Liver (tissue), 10 donors: ENCODE measurements at places on chromosomes 6 and 20.

DNA sequence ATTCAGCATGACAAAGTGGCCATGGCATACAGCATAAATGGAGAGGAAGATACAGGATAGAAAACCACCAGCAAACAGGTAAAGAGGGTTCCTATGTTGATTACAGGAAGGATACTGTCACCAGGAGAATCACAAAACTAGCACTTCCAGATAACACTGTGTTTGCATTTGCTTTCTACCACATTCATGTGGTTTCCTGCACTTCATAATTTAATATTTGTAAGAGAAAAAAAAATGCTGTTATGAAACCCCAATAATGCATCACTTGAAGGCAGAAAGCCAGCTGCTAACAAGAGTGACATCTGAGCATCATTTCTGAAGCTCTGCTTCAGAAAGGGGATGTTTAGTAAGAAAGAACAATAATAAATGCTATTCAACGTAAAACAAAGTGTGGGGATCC is 106.6 kb downstream of the ATXN1 start:
- peaks cover 8% of the 10 kb centered on the region for H3K36me3 ChIP-seq
- no peak for DNase-seq
- H3K27me3 ChIP-seq, result no peaks in the 10 kb centered on the region
- H3K4me1 ChIP-seq, result no peaks in the 10 kb centered on the region
- H3K27ac ChIP-seq, result no peak overlapping the region

- DNase-seq, result no peak
- no peaks in the 10 kb centered on the region for H3K27me3 ChIP-seq
- H3K36me3 ChIP-seq, result no peaks in the 10 kb centered on the region
- peak overlapping the region; percentile 16 for H3K27ac ChIP-seq
Observed at GRCh38 chr6:7134999-7135745, 27.4 kb downstream of the RREB1 start.

- H3K36me3 ChIP-seq, result peaks cover 6% of the 10 kb centered on the region
- H3K4me3 ChIP-seq, result no peak overlapping the region
- DNase-seq, result no peak
- H3K27ac ChIP-seq, result no peak overlapping the region
- H3K4me1 ChIP-seq, result peaks cover 17% of the 10 kb centered on the region
- no peaks in the 10 kb centered on the region for H3K27me3 ChIP-seq
Observed at GRCh38 chr6:167925026-167925425, 72.4 kb upstream of the KIF25 start.

- DNase-seq, result no peak
- no peaks in the 10 kb centered on the region for H3K4me1 ChIP-seq
- no peak overlapping the region for H3K4me3 ChIP-seq
- no peak overlapping the region for H3K27ac ChIP-seq
Observed at GRCh38 chr6:130694606-130695005, 132.6 kb upstream of the SMLR1 start.

- H3K27me3 ChIP-seq, result no peaks in the 10 kb centered on the region
- H3K27ac ChIP-seq, result no peak overlapping the region
- no peak overlapping the region for H3K4me3 ChIP-seq
- H3K4me1 ChIP-seq, result peaks cover 4% of the 10 kb centered on the region
- no peak for DNase-seq
Observed at GRCh38 chr6:163941624-163941976, 527.1 kb downstream of the QKI start.

DNA sequence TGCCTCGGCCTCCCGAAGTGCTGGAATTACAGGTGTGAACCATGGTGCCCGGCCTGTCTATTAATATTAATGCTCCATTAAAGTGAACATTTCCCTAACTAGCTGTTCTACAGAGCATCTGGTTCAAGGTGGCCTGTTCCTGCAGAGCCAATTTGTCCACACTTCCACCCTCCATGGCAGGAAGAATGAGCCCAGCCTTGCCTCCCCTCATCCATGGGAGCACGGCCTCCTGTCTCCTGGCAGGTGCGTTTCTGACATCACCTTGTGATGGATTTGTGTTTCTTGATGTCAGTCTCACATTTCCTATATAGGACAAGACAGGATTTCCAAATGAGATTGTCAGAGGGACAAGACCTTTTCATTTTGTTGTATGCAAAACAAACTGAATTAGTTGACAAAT is 105.7 kb upstream of the FRMD1 start:
- no peaks in the 10 kb centered on the region for H3K27me3 ChIP-seq
- DNase-seq, result no peak
- no peaks in the 10 kb centered on the region for H3K4me1 ChIP-seq

DNA sequence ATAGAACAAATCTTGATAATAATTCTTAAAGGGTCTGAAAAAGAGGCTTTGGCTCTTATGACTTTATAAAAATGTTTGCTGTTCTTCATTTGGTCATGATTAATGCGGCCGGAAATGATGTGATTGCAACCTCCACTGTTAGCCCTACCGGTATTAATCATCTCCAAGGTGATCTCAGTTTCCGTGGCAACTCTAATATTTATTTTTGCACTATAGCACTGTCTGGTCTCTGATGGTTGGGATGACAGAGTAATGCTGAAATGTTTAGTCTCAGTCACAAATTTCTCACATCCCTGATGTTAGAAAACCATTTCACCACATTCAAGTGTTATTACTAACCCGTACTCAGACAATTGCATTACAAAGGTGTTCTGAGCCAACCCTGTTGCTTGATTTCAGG is 87.4 kb downstream of the TMEM200A start:
- no peak overlapping the region for H3K27ac ChIP-seq
- no peak for DNase-seq
- no peaks in the 10 kb centered on the region for H3K27me3 ChIP-seq
- no peak overlapping the region for H3K4me3 ChIP-seq
- H3K4me1 ChIP-seq, result no peaks in the 10 kb centered on the region

- no peak overlapping the region for H3K4me3 ChIP-seq
- DNase-seq, result no peak
Observed at GRCh38 chr6:90859612-90860011, 272.7 kb upstream of the MAP3K7 start.

DNA sequence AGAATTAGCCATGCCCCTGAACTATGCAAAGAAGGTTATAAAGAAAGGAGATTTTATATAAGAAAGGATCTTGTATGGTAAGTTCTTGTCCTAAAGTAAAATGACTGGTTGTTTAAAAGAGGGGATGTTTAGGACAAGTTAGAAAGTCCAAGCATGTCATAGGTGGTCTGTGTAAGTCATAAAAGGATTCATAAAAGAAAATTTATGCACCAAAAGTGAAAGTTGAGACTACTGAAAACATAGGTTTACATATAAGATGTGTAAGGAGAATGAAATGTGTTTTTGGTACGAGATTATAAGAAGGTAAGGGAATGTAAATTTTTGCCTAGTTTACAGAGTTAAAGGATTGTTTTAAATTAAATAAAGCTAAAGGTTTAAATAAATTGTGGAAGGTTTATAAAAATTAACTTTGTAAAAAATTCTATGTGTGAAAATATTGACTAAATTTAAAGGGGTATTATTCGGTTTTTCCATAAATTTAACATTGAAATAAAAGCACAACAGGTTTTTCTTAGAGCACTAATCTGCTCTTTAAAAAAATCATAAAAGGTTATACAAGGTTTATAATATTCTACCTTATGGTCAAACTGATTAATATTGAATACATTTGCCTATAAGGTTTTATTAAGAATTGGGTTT is 93.6 kb upstream of the UST start:
- no peak for DNase-seq
- no peaks in the 10 kb centered on the region for H3K36me3 ChIP-seq
- H3K4me3 ChIP-seq, result no peak overlapping the region
- no peaks in the 10 kb centered on the region for H3K27me3 ChIP-seq
- H3K27ac ChIP-seq, result no peak overlapping the region

DNA sequence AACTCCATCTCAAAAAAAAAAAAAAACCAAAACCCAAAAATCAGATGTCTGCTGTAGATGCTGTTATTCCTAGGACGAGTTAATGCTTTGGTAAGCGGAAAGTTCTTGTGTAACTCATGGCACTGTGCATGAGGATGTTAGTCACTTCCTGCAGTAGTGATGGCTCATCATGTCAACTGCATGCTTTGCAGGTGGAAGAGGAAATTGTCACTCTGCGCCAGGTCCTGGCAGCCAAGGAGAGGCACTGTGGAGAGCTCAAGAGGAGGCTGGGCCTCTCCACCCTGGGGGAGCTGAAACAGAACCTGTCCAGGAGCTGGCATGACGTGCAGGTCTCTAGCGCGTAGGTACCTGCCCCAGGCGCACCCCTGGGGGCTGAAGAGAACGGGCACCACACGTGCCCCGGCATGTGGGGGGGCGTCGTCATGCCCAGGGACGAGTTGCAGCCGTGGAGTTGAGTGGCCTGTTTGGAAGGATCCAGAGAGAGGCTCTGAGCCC is 8.5 kb downstream of the TPD52L2 start:
- no peak for DNase-seq
- no peaks in the 10 kb centered on the region for H3K4me1 ChIP-seq
- peak overlapping the region; percentile 51 for H3K27ac ChIP-seq
- no peak overlapping the region for H3K4me3 ChIP-seq

- no peak overlapping the region for H3K27ac ChIP-seq
- no peaks in the 10 kb centered on the region for H3K27me3 ChIP-seq
- H3K4me3 ChIP-seq, result no peak overlapping the region
- H3K36me3 ChIP-seq, result no peaks in the 10 kb centered on the region
- peaks cover 9% of the 10 kb centered on the region for H3K4me1 ChIP-seq
Observed at GRCh38 chr6:14724549-14724948, 521.3 kb upstream of the JARID2 start.

GRCh38 chr6:100880149-100880852 is 828 bp downstream of the ASCC3 start:
- H3K4me1 ChIP-seq, result peaks cover 13% of the 10 kb centered on the region
- no peaks in the 10 kb centered on the region for H3K27me3 ChIP-seq
- H3K27ac ChIP-seq, result peak overlapping the region; percentile 98
- H3K36me3 ChIP-seq, result no peaks in the 10 kb centered on the region
- H3K4me3 ChIP-seq, result peak overlapping the region; percentile 98

DNA sequence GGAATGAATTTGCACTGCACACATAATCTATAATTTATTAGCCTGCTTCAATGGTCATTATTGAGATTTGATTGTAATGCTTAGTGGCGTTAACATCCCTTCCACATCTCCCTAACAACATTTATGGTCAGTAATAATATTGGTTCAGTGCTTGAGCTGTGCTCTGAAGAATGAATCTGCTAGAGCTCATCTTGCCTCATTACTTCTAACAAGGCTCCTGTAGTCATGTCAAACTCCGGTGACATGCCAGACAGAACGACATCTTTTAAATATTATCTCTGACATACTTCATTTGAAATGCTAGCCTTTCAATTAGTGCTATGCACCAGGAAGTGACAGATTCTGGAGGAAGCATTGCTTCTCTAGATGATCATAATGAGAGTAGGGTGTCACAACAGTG is 240.3 kb upstream of the BTBD3 start:
- no peak overlapping the region for H3K27ac ChIP-seq
- H3K27me3 ChIP-seq, result no peaks in the 10 kb centered on the region
- peaks cover 4% of the 10 kb centered on the region for H3K4me1 ChIP-seq
- no peak overlapping the region for H3K4me3 ChIP-seq
- no peaks in the 10 kb centered on the region for H3K36me3 ChIP-seq

DNA sequence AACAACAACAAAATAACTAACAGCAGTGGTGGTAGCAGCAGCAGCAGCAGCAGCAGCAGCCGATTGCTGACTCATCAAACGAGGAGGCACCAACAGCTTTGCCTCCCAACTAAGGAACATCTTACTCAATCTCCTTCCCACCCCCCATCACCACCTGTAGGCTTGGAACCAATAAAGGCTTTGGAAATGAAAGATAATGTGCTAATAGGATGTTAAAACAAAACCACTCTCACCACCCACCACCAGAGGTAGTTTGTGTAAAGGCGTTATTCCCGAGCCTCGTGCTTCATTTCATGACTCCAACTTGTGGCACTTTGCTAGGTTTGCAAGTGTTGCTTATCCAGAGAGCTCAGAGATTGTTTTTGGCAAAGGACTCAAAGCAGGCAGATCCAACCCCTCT is 346.5 kb downstream of the CD83 start:
- H3K27me3 ChIP-seq, result no peaks in the 10 kb centered on the region
- H3K4me1 ChIP-seq, result no peaks in the 10 kb centered on the region
- H3K36me3 ChIP-seq, result no peaks in the 10 kb centered on the region

DNA sequence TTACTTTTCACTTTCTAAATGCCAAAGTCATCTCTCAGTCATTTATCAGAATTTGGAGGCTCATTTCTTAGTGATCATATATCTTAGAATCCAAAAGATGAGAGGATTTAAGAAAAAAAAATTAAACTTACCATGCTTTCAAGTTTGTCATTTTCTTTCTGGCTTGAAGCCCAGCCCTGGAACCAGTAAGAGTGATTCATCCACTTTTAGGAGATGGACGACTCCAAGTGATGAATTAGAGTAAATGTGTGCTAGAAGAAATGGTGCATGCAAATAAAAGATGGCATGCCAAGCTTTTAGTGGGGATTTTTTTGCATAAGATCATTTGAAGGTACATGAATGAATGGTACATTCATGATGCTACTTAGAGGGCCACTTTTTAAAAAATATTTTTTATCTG is 20.1 kb downstream of the PLCB1 start:
- H3K27me3 ChIP-seq, result no peaks in the 10 kb centered on the region
- no peak for DNase-seq
- H3K36me3 ChIP-seq, result no peaks in the 10 kb centered on the region
- H3K27ac ChIP-seq, result no peak overlapping the region
- no peak overlapping the region for H3K4me3 ChIP-seq

DNA sequence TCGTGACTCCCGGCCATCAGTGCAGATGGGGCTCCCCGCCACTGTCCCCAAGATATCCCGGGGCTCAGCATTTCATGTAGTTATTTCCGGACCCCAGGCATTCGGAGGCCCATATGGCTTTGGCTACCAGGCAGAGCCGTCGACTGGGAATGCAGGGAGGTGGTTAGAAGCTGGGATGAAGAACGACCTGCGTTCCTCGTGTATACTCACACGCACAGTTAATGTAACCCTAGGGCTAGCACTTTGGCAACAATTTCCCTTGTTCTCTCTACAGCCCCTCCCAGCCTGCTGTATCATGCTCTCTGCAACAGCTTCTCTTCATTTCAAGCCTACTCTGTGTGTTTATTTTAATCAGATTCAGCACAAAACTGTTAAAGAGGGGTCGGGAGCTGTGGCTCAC is 240.4 kb downstream of the MYLK4 start:
- H3K27ac ChIP-seq, result no peak overlapping the region
- no peaks in the 10 kb centered on the region for H3K27me3 ChIP-seq
- DNase-seq, result no peak
- no peak overlapping the region for H3K4me3 ChIP-seq
- H3K4me1 ChIP-seq, result no peaks in the 10 kb centered on the region
- H3K36me3 ChIP-seq, result no peaks in the 10 kb centered on the region

DNA sequence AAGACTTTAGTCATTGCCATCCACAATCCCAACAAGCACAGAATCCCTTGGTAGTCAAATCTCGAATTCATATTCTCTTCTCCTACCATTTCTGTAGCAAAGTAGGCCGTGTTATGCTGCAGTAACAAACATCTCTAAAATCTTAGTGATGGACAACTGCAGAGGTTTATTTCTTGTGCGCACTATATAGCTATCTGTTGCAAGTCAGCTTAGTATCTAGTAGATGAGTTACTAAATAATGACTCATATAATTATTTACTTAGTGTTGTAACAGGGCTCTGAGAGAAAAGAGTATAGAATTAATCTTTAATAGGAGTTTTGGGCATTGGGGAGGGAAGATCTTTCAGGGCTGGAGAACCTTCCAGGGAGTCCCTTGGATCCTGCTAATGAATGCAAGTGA is 73.3 kb downstream of the CAP2 start:
- no peaks in the 10 kb centered on the region for H3K27me3 ChIP-seq
- no peak overlapping the region for H3K4me3 ChIP-seq
- no peaks in the 10 kb centered on the region for H3K4me1 ChIP-seq
- no peak overlapping the region for H3K27ac ChIP-seq
- H3K36me3 ChIP-seq, result peaks cover 2% of the 10 kb centered on the region

GRCh38 chr6:31400467-31401289 is 2.7 kb upstream of the MICA start:
- peaks cover 41% of the 10 kb centered on the region for H3K4me1 ChIP-seq
- peak overlapping the region; percentile 97 for H3K27ac ChIP-seq
- DNase-seq, result peak; percentile 65
- H3K36me3 ChIP-seq, result no peaks in the 10 kb centered on the region
- peak overlapping the region; percentile 78 for H3K4me3 ChIP-seq
